ENCODE measurements at places on chromosomes 12 and 14.

GRCh38 chr12:54220092-54220557, 31.3 kb upstream of the SMUG1 start:
- DNase-seq: peak; percentile 81

GRCh38 chr14:91012045-91012444, 48.4 kb downstream of the RPS6KA5 start:
- no peak for DNase-seq

- no peak for DNase-seq
Observed at GRCh38 chr12:27260746-27261145, 16.7 kb downstream of the STK38L start.

DNA sequence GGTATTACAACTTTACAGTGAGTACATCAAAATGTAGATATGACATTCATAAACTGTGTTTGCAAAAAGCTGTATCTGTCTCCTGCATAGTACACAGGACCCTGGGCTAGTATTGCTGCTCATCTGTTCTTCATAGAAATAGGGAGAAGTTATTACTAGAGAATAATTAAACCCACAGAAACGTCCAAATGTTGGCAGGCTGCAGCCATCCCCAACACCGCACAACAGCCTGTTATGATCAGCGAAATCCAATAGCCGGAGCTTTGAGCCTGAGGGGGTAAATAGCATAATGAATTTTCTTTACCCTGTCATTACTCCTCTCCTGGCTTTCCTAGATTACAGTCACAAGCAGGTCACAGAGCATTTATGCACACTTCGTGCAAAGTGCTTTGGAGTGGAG, 178.0 kb downstream of the DACT1 start:
- DNase-seq: no peak

DNA sequence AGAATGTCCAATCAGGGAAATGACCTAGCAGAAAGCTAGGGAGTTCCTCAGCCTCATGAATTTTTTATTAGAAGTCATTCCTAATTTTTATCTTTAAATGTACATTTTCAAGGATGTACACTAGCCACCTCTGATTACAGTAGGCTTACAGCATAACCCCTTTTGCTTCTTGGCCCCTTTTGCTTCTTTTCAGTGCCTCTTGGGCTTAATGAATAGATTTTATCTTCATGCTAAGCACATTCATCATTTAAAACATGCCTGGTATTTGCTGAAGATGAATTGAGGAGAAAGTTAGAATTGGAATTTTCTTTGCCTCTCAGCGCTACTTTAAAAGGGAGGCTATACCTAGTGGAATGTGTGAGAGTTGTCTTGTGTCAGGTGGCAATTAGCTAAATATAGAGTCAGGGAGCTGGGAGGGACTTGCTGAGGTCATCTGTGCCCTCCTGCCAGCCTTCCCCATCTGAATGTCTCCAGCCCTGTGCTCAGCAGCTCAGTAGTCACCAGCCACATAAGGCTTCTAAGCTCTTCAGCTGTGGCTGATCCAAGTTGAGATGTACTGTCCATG, 132.1 kb downstream of the SAMD4A start:
- DNase-seq: no peak

Data from B cell (primary cell).